ENCODE measurements at places on chromosomes 3 and 15.
A peak's percentile ranks its signal among the peaks of the same experiment; 100 is the strongest.

- DNase-seq: no peak
These were observed 65.0 kb downstream of the AKAP13 start for GRCh38 chr15:85445361-85445760.

DNA sequence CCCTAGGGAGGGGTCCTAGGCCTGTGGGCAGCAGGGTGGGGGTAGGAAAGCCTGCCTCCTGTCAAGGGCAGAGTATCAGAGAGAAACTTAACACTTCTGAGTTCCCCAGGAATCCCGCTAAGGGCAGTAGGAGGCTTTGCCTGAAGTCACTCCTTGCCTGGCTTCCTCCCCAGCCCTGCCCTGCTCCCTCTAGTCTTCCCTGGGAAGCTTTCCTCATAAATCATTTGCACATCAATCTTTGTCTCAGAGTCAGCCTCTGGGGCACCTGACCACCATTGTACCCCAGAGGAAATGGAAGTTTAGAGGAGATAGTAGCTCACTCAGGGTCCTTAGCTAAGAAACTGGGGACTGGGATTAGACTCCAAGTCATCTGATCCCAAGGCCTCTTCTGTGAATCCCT, 129.4 kb upstream of the TLE3 start:
- DNase-seq: no peak

- DNase-seq: peak; percentile 52
These were observed 18.0 kb upstream of the LOXL1 start for GRCh38 chr15:73908030-73908821.

- DNase-seq: no peak
These were observed 90.1 kb upstream of the CADPS start for GRCh38 chr3:62965311-62965710.

DNA sequence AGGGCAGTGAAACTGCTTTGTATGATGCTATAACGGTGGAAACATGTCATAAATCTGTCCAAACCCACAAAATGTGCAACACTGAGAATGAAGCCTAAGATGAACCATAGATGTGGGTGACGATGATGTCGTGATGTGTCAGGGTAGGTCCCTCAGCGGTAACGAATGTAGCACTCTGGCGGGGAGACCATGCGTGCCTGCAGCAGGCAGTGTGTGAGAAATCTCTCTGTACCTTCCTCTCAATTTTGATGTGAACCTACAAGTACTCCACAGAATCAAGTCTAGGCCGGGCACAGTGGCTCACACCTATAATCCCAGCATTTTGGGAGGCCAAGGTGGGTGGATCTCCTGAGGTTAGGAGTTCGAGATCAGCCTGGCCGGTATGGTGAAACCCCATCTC, 268.2 kb upstream of the LYSMD4 start:
- no peak for DNase-seq

GRCh38 chr3:148791920-148792319, 35.7 kb upstream of the CPB1 start:
- DNase-seq: no peak

DNA sequence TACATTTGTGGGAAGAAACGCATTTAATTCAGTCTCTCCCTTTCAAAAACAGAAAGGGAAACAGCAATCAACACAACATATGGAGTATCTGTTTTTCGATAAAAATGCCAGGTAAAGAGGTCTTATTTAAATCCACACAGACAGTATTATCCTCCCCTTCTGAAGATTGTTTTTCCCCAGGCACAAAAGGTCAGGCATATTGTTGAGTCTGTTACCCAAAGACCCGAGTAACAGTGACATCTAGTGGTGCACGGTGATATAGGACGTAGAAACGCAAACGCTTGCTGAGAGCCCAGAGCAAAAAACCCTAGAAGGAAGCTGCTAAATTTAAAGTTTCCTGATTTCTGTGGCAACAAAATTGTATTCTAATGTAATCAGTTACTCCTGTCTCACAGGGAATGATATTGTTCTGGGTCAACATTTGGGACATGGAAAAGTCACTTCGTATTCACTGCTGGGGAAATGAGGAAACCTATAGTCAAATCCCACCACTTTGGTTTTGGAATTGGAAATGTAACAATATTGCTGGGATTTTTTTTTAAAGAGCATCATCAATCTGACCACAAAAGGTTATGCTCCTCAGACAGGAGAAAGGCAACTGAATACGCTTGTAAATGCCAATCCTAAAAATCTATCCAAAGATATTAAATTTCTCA, 312.7 kb upstream of the CCDC54 start:
- DNase-seq: no peak

GRCh38 chr3:156762631-156763185, 63.4 kb upstream of the LEKR1 start:
- no peak for DNase-seq

DNA sequence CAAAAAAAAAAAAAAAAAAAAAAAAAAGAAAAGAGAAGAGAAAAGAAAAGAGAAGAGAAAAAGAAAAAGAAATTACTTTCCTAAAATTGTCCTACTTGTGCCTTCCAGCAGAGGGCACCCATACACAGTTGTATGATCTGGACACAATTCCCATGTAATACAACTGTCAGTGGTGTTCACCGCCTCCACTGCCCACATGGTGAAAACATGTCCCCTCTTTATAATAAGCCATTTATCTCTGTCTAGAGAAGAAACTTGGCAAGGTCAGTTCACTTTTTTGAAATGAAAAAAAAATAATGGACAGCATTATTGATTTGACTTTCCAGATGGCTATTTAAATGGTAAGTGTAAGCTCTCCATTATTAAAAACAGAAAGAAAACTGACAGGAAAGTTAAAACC, 459.4 kb downstream of the GBE1 start:
- DNase-seq: no peak

GRCh38 chr15:75095594-75095993, 72.2 kb downstream of the PPCDC start:
- no peak for DNase-seq

- DNase-seq: no peak
These were observed 102.8 kb downstream of the KCNH8 start for GRCh38 chr3:19250959-19251610.

GRCh38 chr15:33200444-33200843, 5.9 kb upstream of the FMN1 start:
- DNase-seq: no peak

GRCh38 chr3:161274691-161275298, 53.7 kb downstream of the NMD3 start:
- DNase-seq: peak; percentile 4

GRCh38 chr15:59298225-59298853, 74.3 kb downstream of the MYO1E start:
- DNase-seq: no peak

DNA sequence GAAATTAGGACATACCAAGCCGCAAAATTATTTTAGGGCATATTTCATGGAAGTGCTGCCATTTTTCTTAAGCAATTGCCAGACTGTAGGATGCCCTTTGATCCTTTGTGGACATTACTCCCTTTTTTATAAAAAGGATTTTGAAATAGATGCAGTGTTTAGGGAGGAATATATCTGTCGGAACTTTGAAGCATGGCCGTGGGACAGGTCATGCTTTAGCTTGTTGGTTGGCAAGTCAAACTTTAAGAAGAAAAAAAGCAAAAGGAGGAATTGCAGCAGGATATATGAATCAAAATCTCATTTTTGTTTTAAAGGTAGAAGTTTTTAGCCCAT, 122.1 kb downstream of the MCTP2 start:
- DNase-seq: no peak

DNA sequence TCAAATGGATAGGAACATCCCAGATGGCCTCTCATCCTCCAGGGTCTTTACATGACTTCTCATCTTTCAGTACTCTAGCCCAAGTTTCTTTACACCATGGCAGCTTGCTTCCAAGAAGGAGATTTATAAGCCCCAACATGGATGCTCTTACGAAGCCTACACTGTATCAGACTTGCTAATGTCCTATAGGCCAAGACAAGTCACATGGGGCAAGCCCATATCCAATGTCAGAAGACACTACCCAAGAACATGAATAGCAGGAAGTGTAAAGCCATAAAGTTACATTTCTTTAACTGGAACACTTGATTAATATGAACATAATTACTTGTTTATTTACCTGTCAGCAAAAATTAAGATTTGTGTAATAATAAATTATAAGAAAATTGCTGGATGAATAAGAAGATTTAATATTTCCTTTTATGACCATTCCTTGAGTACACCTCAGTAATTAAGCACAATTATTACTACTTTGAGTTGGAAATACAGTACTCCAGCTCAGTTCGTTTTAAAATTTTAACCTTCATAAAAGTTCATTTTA, 5.1 kb downstream of the SPESP1 start:
- DNase-seq: no peak

DNA sequence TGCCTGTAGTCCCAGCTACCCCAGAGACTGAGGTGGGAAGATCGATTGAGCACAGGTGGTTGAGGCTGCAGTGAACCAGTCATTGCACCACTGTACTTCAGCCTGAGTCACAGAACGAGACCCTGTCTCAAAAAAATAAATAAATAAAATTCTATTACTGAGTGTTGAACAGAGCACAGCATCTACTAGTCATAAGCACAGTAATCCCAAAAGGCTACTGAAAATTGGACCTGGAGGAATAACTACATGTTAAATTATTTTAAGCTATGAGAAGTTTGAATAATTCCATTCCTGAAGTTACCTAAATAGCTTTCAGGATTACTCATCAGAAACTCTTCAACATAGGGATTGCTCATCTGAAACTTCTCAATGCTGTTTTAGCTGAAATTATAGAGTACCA, 43.4 kb downstream of the ARMC8 start:
- DNase-seq: no peak

DNA sequence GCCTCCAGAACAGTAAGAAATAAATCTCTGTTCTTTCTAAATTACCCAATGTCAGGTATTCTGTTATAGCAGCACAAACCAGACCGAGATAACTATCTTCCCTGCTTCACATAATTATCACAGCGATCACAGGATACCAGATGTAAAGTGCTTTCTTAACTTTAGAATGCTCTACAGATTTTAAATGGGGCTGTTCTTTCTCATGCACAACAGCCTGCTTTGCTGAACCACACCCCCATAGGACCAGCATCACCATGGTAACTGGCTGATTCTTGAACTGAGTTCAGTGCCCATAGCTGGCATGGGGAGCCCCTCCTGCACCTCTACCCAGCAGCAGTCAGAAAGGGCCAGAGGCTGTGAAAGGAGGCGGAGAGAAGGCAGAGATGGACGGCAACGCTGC, 7.8 kb downstream of the CD80 start:
- no peak for DNase-seq

DNA sequence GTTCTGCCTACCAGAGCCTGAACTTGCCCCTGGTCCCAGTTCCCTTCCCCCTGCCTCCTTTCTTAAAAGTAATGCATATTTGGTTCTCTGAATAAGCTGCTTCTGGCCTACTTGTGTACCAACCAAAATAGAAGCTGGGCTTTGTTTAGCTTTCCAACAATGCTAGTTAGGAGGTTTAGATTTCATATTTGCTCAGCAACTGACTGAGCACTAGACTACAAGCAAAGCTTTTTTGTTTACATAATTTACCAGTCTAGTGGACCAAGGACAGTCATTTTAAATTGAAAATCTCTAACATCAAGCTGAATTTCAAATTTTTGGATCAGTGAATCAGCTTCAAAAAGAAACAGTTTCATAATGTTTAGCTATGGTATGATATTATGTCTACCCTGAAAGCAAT, 331.2 kb downstream of the ULK4 start:
- DNase-seq: no peak

DNA sequence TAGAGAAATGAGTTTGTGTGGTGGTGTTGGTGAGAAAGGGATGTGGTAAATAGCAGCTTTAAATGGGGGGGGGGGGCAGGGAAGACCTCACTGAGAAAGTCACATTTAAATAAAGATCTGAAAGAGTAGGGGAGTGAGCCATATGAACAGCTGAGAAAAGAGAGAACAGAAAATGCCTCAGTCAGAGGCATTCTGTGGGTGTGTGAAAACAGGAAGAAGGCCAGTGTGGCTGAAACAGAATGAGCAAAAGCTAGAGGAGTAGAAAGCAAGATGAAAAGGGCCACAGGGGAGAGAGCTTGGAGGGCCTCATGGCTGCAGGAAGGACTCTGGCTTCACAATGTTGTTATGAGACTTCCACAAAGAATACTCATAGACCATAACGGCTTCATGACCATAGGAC, 783.3 kb downstream of the ZPLD1 start:
- no peak for DNase-seq

- DNase-seq: no peak
These were observed 67.4 kb downstream of the GTPBP8 start for GRCh38 chr3:113058188-113058587.

GRCh38 chr3:133106169-133106568, 68.0 kb downstream of the TMEM108 start:
- no peak for DNase-seq

- DNase-seq: no peak
These were observed 84.2 kb upstream of the TBL1XR1 start for GRCh38 chr3:177281292-177282118.

DNA sequence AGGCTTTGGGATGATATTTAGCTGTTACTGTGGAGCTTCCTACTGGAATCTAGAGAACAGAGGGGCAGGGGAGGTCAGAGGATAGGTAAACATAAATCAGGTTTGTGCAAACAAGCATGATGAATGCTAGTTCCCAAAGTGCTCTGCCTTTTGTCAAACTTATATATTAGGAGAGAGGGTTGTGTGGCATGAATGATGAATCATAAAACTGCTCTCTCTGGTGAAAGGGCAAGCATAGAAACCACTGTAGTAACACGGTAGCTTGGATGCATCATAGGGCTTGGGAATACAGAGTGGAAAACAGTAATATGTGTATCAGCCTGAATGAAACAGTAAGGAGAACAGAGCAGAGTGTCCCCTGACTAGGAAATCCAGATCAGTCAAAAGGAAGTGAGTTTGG, 486.7 kb downstream of the IL5RA start:
- no peak for DNase-seq

- no peak for DNase-seq
These were observed 49.3 kb downstream of the CMTM6 start for GRCh38 chr3:32453346-32453745.

- no peak for DNase-seq
These were observed 58.4 kb downstream of the NME9 start for GRCh38 chr3:138271189-138271794.

DNA sequence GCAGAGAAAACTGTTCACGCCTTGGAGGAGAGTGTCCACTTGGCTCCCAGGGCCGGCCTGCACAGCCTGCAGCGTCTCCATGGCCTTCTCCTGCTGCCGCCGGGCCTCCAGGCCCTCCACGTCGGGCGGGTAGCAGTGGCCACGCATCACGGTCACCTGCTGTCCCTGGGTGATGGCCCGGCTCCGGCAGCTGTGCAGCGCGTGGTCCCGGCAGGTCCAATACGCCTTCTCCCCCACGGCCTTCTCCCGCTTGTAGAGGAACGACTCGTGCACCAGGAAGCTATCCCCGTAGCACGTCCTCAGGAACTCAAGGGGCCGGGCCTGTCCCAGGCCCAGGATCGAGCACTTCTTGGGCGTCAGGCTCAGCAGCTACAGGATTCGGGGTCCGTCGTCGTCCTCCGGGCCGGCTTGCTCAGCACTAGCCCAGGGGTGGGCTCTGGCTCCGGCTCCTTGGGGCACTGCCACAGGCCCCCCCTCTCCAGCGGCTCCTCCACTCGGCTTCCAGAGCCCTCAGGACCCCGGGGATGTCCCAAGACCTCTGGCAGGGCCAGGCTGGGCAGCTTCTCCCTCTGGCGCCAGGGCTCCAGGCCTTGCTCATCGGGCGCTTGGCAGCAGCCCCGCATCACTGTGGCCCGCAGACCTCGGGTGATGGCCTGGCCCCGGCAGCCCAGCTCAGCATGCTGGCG, 83.6 kb upstream of the FXR1 start:
- DNase-seq: no peak

- DNase-seq: no peak
These were observed 13.9 kb downstream of the ISLR2 start for GRCh38 chr15:74144153-74144775.

GRCh38 chr3:128297401-128298138, 144.3 kb downstream of the EEFSEC start:
- no peak for DNase-seq

GRCh38 chr15:52163321-52164190, 27.6 kb downstream of the GNB5 start:
- no peak for DNase-seq

All from stimulated activated CD8-positive, alpha-beta memory T cell treated with anti-CD3 and anti-CD28 coated beads, Interleukin-2, amount 100 ng/mL, for 1 hour (primary cell).